ENCODE measurements at places on chromosomes 7 and 10.

GRCh38 chr10:96906864-96907263 lies 74.8 kb downstream of the LCOR start:
- DNase-seq: no peak

- DNase-seq: no peak
These were observed 126.8 kb downstream of the KAT6B start for GRCh38 chr10:74953214-74953613.

- no peak for DNase-seq
These were observed 24.4 kb downstream of the C10orf90 start for GRCh38 chr10:126646110-126646509.

DNA sequence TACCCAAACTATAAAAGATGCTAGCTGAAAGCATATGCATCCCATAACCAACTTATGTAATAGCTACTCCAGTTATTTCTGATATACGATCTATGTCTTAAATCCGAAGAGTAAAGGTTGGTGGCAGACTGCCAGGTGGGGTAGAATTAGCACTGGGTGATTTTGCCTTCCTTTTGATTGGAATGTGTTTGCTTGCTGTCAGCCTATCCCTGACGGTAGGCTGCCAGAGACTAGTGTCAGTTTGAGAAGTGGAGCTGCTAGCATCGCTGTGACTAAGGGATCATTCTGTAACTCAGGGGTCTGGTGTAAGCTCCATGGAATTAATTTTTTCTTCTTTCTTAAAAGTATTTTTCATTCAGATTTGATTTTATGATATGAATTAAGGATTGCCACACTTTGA lies 9.5 kb upstream of the SEM1 start:
- DNase-seq: no peak

- DNase-seq: no peak
These were observed 311.2 kb downstream of the GALNT17 start for GRCh38 chr7:71443191-71443530.

DNA sequence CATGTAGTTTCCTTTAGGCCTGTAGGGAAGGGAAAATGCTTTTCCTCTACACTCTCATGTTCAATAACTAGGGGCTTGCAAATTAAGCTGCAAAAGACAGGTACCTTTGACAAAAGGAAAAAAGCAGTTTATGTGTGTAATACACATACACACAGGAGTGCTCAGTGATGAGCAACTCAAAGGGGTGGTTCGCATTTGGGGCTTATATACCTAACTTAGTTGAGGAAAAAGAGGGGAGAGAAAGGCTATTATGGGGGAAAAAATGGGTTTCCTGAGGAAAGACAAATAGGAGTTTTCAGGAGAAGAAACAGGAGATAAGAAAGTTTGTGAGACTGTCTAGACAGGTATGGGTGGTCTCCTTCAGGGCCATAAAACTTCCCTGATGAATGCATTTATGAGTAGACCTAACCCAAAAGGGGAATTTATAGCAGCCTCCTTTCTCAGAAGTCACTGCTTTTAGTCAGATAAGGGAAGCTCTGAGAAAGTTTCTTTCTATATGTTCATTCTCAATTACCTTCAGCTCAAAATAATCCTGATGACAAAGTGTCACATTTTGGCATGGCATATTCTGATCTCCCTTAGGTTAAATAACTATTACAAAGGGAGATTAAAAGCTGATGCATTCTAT lies 55.2 kb upstream of the EZH2 start:
- no peak for DNase-seq

DNA sequence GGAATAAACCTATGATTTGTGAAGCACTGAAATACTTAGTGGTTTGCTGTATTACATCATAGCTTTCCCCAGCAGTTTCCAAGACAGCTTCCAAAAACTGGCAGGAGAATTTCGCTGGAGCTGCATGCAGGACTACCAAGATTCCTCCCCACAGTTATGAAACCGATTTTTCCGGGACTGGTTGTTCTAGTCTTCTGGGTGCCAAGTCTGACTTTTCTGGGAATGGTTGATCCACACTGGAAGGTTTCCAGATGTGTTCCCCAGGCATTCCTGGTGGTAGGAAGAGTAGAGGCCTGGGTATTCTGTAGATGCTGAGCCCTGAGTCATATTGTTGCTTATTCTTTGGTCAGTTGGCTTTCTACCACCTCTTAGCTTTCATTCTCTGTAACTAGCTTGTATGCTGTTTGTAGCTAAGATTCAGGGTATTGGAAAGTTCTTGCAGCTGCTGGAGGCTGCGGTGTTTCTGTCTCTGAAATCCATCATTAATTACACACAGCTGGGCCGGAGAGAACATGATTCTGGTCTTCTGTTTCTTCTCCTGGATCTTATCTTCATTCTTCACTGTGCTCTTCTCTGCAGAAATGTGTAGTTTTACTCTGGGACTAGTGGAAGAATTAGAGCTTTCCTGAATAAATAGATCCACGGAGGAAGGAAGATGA lies 6.3 kb downstream of the ABCC2 start:
- no peak for DNase-seq

DNA sequence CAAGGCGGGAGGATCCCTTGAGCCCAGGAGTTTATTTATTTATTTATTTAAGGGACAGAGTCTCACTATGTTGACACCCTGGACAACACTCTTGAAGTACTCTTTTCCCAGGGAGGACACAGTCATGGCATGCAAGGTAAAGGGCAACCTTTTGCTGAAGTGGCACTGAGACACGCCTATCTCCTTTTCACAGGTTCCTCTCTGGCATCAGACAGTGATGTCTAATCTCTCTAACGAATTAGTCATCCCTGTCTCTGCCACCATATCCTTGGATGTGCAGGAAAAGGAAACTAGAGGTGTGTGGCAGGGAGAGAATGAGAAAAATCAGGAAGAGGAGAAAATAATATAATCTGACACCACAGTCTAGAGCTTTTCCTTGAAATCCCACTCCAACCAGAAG lies 19.5 kb downstream of the CPVL start:
- DNase-seq: no peak

DNA sequence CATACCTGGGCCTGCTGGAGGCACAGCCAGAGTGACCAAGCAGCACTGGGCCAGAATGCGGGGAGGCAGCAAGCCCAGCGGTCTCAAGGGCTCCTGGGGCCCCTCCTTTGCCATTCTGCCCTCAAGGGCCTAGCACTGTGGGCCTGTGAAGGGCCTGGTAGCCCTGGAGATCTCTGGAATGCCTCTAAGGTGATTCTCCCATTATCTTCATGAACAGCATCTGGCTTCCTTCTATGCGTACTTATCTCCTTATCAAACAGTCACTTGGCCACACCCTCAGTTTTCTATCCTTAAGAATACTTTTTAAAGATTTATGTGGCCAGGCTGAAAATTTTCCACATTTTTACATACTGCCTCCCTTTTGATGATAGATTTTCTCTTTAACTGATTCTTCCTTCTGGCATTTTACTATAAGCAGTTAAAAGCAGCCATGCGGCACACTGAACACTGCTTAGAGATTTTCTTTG lies 67.5 kb upstream of the CCNY start:
- no peak for DNase-seq
